Hair follicle dermal papilla cell (primary cell): ENCODE measurements at places on chromosomes 6 and 20. TPM values are rescaled to one million over a fixed set of nuclear protein-coding genes. Genes with fewer than 3 reads are reported as not detected.

The ECT2L gene
- not detected in 2 replicates for total RNA-seq

The SMOC2 gene
- not detected in 2 replicates for total RNA-seq

The BACH2 gene
- total RNA-seq, result 0.81 and 1.1 TPM in 2 replicates

The CST4 gene
- total RNA-seq, result not detected in 2 replicates

The ROS1 gene
- under 0.01 and 0.12 TPM in 2 replicates for total RNA-seq

The OR2H2 gene
- total RNA-seq, result not detected in 2 replicates

The SIRPB1 gene
- 0.32 TPM in 1 of 2 replicates, not detected in the other for total RNA-seq

The DEFB123 gene
- total RNA-seq, result not detected in 2 replicates

The SLC17A4 gene
- not detected in 2 replicates for total RNA-seq

The PGC gene
- not detected in 2 replicates for total RNA-seq

The FAM217A gene
- 0.16 TPM in 1 of 2 replicates, not detected in the other for total RNA-seq

The MOCS1 gene
- 11.7 and 12.2 TPM in 2 replicates for total RNA-seq

The TAB2 gene
- 36.7 and 45.6 TPM in 2 replicates for total RNA-seq

The LRP11 gene
- total RNA-seq, result 96.8 and 137 TPM in 2 replicates

The GPRC6A gene
- total RNA-seq, result not detected in 2 replicates

The PPIL6 gene
- 2.1 and 2.3 TPM in 2 replicates for total RNA-seq

The NQO2 gene
- 42.4 and 43.5 TPM in 2 replicates for total RNA-seq

The PRDM1 gene
- 16.2 and 39.6 TPM in 2 replicates for total RNA-seq

The SH3BGRL2 gene
- 2.1 and 2.8 TPM in 2 replicates for total RNA-seq

The OR12D3 gene
- total RNA-seq, result not detected in 2 replicates

The TRIM31 gene
- not detected in 2 replicates for total RNA-seq

The COL12A1 gene
- total RNA-seq, result 1,804 and 2,318 TPM in 2 replicates

The SRSF3 gene
- total RNA-seq, result 131 TPM in 2 replicates

The SNX21 gene
- 75.3 and 91.8 TPM in 2 replicates for total RNA-seq

The SNAP91 gene
- 0.49 and 1.1 TPM in 2 replicates for total RNA-seq

The OR2B6 gene
- total RNA-seq, result not detected in 2 replicates

The TRMT11 gene
- 17.6 and 25.0 TPM in 2 replicates for total RNA-seq

The RUNX2 gene
- 18.9 and 27.4 TPM in 2 replicates for total RNA-seq

The GHRH gene
- total RNA-seq, result not detected in 2 replicates

The OPN5 gene
- not detected in 2 replicates for total RNA-seq

The PLCB1 gene
- 12.1 and 14.4 TPM in 2 replicates for total RNA-seq

The NRSN1 gene
- total RNA-seq, result not detected in 2 replicates
